ENCODE measurements at places on chromosomes 2 and 18.

GRCh38 chr2:148922062-148922461 is 47.0 kb downstream of the KIF5C start:
- no peak for DNase-seq

DNA sequence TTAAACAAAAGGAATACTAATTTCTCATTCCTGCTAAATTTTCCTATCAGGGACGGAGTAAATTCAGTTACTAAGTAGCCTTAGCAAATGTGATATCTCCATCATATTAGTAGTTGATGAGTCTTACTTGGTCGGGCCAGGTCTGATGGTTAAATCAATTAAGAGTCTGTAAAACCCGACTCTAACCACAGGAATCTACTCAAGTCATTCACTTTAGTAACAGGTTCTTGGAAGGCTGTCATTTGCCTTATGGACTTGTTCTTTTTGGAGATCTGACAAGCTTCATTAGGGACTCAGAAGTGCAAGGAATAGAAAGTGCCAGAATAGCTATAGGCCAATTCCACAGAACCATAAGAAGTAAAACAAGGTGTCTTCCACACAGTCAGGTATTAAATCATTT is 119.0 kb downstream of the GCA start:
- no peak for DNase-seq

DNA sequence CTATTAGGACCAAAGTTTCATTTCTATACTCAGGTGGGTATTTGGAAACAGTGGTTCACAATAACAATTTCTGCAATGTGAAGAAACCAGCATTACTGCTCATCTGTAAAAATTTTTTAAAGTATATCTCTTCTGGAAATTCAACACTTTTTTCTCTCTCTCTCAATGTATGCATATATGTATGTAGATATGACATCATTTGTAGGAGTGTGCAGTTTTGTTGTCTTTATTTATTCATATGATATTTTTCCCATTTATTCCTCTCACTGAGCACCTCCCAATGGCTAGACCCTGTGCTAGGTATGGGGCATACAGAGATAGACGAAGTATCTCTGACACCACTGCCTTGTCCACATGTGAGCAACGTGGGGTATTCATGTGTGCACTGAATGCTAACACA is 58.3 kb downstream of the RDH14 start:
- no peak for DNase-seq

- no peak for DNase-seq
Measured at GRCh38 chr2:218354850-218355443, 1.7 kb upstream of the CATIP start.

- no peak for DNase-seq
Measured at GRCh38 chr2:10208736-10209135, 86.2 kb downstream of the RRM2 start.

DNA sequence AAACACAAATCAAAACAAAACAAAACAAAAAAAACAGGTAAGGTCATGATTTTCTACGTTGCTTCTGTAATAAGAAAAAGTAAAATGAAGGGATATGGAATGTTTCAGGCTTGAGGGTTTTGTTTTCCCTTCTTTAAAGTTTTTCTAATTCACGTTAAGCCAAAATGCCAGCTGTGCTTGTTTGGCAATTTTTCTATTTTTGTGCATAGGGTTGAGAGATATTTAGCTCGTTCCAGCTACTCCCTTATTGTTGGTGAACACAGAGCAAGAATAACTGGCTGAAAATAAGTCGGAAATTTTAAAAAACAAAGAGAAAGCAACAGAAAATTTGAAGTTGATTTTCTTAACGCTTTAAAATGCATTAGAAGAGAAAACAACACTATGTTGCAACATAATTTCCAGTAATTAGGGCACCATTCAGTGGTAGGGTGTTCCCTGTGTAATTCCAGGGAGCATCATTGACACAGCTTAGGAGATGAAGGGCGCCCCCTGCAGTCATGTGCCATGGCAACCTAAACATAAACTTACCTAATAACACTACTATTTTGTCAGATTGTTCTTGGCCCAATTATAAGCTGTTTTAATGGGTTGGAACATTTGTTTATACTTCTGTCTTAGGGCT is 99.5 kb downstream of the DTNA start:
- DNase-seq: no peak

- no peak for DNase-seq
Measured at GRCh38 chr18:44689736-44690135, 9.0 kb downstream of the SETBP1 start.

DNA sequence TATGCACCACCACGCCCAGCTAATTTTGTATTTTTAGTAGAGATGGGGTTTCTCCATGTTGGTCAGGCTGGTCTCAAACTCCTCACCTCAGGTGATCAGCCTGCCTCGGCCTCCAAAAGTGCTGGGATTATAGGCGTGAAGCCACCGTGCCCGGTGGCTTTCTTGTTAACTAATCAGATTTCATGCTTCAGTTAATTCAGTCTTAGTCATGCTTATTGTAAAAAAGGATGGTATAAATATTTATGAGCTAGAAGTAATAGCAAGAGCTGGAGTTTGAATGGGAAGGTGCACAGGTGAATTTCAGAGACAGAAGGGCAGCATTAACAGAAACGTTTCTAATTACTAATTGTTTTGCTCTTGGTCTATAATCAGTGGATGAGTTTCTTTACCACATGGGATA is 10.3 kb downstream of the GEMIN6 start:
- DNase-seq: no peak

DNA sequence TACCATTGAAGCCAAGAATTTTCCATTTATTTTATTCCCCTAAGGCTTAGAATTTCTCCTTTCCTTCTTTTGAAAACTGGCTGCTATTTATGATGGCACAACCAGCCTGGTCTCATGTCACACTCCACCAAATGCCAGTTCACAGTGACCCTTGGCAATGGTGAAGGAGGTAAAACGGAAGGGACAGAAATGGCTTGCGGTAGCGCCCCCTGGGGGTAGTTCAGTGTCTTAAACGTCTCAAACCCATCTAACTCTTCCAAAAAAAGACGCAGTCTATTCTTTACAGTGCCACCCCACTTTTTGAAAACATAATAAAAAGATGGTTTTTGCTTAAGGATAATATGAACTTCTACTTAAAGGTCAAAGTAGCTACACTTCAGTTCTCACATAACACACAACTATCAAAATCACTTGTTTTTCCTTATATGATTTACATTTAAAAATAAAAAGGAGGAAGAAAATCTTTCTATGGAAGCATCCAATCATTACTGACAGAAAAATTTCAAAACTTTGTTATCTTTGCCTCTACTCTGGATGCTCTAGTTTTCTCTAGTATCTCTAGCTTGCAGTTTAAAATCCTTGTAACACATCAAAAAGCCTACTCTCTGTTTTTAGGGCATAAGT is 28.0 kb downstream of the PNO1 start:
- DNase-seq: no peak

GRCh38 chr18:12304351-12305210 is 3.5 kb upstream of the TUBB6 start:
- DNase-seq: no peak

DNA sequence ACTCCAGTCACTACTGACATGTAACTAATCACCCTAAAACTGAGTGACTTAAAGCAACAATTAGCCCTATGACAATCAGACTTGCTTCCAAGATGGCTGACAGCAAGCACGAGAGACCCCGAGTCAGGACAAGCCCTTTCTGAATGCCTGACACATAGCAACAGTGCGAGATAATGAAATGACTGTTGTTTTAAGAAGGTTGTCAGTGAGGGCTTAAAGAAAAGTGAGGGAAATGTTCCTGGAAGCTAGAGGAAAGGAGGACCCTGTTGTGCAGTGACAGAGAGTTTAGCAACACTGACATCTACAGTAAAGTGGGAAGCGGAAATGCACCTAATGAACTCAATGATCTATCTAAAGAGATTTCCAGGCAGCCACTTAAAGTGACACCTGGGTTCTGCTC is 163.1 kb downstream of the STK39 start:
- no peak for DNase-seq

GRCh38 chr2:240556553-240557100 is 1.2 kb downstream of the ANKMY1 start:
- DNase-seq: no peak

DNA sequence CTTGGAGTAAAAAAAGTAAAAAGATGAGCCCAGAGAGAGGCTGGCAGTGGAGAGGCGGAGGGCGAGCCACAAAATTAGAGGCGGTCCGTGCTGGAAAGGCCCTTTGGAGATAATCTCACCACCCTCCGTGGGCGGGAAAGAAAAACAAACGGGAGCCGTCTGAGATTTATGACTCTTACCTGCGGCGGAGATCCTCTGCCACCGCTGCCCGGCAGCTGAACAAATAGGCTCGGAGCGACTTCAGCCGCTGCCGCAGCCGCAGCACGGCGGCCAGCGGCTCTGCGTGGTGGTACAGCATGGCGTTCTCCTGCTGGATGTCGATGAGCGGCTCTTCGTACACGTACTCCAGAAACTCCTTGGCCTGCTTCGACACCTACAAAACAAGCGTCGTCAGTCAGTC is 94.6 kb downstream of the PLEKHM3 start:
- DNase-seq: no peak

DNA sequence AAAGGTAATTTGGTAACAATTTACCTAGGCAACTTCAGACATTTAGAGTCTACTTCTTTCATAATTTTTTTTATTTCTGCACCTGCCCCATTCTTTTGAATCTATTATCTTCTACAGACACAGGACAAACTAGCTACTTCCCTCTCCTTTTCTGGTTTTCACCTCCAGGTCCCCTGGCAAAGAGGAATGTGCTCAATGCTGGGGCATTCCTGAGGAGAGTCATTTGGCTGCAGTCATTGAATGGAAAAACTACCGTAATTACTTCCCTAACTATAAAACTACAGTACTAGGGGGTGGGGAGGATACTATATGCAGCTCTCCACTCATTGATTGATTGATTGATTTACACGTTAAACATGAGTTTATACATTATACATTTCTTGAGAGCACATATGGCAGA is 11.2 kb upstream of the ARHGAP28 start:
- no peak for DNase-seq

DNA sequence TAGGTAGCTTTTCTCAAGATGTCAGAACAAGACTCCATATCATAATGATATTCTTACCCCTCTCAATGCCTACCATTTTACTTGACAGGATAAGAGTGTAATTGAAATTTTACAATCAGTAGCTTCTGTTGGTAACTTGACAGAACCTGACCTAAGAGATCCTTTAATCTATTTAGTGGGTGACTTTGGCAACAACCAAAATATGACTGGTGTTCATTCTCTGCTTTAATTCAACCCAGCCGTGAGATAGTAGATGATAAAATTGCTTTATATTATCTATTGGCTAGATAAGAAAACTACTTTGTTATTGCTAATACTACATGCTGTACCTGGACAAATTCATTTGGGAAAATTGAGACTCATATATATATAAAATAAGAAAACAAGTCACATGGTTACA is 770.2 kb upstream of the NXPH2 start:
- no peak for DNase-seq

DNA sequence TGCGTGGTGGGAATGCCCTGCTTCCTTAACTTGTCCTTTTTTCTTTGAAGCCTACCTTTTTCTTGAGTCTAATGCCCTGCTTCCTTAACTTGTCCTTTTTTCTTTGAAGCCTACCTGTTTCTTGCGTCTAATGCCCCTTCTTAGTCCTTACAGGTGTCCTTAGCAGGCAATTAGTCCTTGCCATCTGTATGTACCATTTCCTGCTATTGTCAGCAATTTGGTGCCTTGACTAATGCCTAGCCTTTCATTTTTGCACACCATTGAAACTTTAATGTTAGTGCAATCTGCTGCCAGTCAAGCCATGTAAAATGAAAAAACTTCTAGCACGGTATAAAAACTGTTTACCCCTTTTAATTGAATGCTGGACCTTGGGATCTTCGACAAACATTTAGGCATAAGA is 4.3 kb downstream of the KDM3A start:
- no peak for DNase-seq

GRCh38 chr2:106956416-106956815 is 70.4 kb upstream of the ST6GAL2 start:
- DNase-seq: no peak

GRCh38 chr18:76839086-76839794 is 16.9 kb downstream of the ZNF236 start:
- DNase-seq: no peak

DNA sequence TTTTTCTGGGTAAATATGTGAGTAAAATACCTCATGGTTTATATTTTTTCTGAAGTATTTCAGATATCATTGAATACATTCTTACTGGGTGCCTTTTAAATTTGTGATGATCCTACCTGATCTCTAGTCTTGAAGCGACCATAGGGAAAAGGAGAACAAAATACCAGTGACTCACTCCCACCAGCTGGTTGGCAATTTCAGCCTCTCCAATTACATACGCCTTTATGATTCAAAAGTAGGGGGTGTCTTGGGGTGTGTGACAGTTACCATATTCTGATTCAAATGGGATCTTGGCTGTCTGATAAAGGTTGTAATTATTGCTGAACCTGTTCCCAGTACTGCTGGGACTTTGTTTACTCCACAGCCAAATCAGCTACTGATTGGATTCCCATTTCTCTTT is 175.9 kb upstream of the NXPH2 start:
- DNase-seq: no peak

DNA sequence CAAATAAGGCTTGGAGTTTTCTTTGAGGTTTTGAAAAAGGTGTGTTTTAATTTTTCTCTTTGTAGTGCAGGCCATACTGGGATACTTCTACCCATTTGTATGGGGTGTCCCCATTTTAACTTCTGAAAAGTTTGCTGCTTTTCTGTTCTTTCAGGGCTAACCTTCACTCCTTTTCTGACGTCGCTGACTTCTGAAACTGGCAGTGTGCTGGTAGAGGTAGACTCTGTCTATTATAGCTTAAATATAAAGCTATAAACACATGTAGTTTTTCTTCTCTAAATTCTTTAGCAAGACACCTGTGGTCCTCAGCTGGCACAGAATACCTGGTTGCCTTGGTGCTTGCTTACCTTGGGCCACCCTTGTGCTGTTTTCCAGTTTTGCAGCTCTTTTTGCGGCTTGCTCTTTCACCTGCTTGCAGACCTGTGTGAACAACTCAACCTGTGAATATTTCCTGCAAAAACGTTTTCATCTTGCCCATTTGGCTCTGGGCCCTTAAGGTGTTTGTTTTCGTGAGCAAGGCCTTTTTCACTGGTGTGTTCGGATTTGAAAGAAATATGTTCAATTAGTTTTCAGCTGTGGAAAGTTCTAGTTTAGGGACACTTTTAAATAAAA is 42.2 kb downstream of the PHLPP1 start:
- no peak for DNase-seq

- no peak for DNase-seq
Measured at GRCh38 chr2:156522864-156523440, 86.8 kb downstream of the GPD2 start.

DNA sequence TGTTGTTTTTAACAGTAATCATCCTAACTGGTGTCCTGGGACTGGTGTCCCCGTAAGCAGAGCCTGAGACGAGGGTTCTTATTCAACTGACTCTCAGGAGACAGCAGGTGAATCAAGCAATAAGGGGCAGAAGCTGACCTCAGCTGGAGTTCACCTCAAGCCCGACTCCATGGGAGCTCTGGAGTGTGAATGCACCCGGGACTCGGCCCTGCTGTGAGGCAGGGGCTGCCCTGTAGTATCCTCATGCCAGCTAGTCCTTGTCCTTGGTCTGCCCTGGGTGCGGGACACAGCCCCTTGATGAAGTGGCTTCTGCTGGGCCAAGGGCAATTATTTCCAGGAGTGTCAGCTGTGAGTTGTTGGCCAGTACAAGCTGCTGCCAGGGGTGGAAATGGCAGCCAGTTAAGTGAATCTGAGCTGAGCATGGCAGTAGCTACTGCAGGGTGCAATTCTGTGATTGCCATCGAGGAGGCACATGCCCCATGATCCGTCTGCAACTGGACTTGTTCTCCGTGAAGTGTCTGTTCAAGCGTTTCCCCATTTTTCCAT is 54.9 kb upstream of the OTOS start:
- no peak for DNase-seq
